ENCODE measurements at places on chromosomes 7 and 10. TPM values are rescaled to one million over a fixed set of nuclear protein-coding genes. Genes with fewer than 3 reads are reported as not detected.

Gene PAOX
- total RNA-seq: 1.8 TPM

Gene GPR26
- total RNA-seq: not detected

Gene VWDE
- total RNA-seq: 1.0 TPM

Gene HMX2
- total RNA-seq: not detected

Gene PARP12
- 67.0 TPM for total RNA-seq

Gene FAM25C
- total RNA-seq: 0.92 TPM
